ENCODE measurements at places on chromosomes 1 and 21. TPM values are rescaled to one million over a fixed set of nuclear protein-coding genes. Genes with fewer than 3 reads are reported as not detected.

The NPR1 gene
- 3.1 TPM for total RNA-seq

The PALMD gene
- 33.0 TPM for total RNA-seq

The AMY2A gene
- 26.2 TPM for total RNA-seq

The BSDC1 gene
- 60.2 TPM for total RNA-seq

The DCLRE1B gene
- total RNA-seq: 9.6 TPM

The TTF2 gene
- 16.1 TPM for total RNA-seq

The BMP8A gene
- total RNA-seq: not detected

The PPOX gene
- total RNA-seq: 17.3 TPM

The FAM163A gene
- 3.6 TPM for total RNA-seq

The LAMC2 gene
- 34.2 TPM for total RNA-seq

The GBP5 gene
- total RNA-seq: 3.9 TPM

The CTSE gene
- 0.48 TPM for total RNA-seq

The CHRM3 gene
- 6.0 TPM for total RNA-seq

The E2F2 gene
- 5.1 TPM for total RNA-seq

The S100A3 gene
- not detected for total RNA-seq

All from umbilical cord (tissue), 2 donors.